ENCODE measurements at places on chromosomes 4 and X.

- DNase-seq, result peak; percentile 75
Observed at GRCh38 chrX:139844163-139844562, 88.7 kb downstream of the ATP11C start.

DNA sequence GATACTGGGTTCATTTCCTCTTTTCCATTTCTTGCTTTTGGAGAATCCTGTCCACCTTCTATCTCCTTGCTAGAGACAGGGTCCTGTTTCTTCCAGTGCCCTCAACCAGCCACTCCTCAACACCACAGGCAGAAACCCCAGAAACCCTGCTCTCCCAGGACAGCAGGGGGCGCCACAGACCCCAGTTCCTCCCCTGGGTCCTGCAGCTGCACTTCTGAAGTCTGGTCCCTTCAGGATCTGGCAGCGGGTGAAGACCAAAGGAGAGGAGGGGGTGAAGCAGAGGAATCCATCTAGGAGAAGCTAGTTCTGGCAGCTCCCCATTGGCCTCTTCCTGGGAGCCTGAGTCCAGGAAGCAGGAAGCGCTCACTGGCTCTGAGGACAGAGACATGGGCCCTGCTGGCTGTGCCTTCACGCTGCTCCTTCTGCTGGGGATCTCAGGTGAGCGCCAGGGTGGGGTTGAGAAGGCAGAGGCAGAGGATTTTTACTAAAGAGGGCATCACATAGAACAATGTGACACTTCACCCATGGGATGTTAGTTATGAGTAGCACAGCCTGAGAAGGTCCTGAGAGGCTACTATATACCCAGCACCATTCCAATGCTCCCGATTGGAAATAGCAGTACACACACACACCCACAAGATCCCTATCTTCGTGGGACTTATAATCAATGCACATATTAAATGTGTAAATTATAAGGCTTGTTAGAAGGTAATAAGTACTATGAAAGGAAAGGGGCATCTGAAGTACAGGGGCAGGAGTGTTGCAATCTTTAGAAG, at the start of gene PRSS48:
Gene PRSS48 (plus strand): TSS at position 375 of the 776 bp plus-strand sequence. CDS start 12 bp downstream, at position 387.
- peak; percentile 29 for DNase-seq

DNA sequence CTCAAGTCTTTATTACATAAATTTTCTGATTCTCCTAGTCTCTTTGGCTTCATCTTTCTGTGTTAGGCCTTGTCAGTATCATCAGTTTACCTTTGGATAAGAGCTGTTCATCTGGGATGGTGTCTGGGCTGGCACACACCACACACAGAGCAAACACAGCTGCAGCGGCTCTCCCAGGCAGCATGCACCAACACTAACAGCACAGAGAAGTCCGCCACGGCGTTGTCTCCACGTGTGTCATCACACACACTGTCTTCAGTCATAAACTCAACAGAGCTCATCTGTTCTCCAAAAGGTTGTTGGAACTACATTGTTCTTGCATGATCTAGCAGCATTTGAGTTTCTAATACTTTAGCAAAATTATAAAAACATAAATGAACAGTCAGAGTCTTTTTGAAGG, 851.9 kb upstream of the FRG1 start:
- DNase-seq, result no peak

DNA sequence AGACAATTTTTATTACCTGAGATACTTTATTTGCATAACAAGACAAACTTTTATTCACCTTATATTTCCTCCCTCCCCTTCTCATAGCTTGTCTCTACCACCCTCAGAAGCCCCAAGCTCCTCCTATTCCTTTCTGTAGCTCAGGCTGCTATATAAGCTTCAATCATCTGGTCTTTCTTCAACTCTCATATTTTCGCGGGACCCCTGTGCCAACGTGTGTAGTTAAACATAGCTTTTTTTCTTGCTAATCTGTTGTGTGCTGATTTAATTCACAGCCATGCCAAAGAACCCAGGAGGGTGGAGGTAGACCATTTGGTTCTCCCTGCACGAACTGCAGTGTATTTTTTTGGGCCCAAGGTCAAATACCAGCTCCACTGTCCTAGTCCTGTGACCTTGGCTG, 21.1 kb upstream of the CD38 start:
- DNase-seq, result no peak

- no peak for DNase-seq
Observed at GRCh38 chr4:8917321-8917811, 45.7 kb upstream of the HMX1 start.

DNA sequence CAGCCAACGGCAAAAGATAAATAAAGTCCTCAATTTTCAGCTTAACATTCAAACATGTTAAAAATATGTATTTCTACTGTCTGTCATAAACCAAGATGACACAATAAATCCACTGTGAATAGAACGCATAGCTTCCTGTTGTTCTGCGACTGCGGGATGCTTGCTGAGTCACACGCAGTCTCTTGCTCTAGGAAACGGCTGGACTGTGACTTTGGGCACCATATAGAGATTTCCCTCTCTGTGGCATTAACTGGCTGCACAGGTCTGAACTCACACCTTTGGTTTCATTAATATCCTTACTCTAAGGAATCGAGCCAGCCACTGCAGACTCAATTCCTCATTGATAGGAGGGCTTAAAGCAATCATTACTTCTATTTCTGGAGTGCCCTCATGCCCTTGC, 8.4 kb downstream of the BEND4 start:
- no peak for DNase-seq

- DNase-seq, result no peak
Observed at GRCh38 chr4:118947095-118947494, 58.4 kb downstream of the SYNPO2 start.

GRCh38 chrX:133384454-133384853, 30.8 kb downstream of the GPC4 start:
- DNase-seq, result no peak

- no peak for DNase-seq
Observed at GRCh38 chrX:114075073-114075673, 508.7 kb upstream of the HTR2C start.

DNA sequence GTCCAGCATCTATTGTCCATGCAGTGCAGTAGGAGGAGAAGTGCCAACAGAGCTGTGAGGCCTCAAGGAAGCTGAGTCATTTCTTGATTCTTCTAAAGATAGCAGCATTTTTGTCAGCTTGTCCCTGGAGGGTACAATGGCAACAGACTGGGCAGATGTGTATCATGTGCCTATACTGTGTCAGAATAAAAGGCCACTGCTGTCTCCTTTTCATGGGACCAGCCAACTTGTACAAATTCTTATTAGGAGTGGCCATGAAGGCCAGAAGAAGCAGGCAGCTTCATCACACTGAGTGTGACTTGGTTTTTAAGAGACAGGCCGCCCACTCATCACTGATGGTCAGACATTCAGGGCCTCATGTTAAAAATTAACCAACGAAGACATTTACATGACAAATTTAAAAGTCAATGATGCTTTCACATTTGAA, 185.0 kb upstream of the FAM241A start:
- DNase-seq, result peak; percentile 29

DNA sequence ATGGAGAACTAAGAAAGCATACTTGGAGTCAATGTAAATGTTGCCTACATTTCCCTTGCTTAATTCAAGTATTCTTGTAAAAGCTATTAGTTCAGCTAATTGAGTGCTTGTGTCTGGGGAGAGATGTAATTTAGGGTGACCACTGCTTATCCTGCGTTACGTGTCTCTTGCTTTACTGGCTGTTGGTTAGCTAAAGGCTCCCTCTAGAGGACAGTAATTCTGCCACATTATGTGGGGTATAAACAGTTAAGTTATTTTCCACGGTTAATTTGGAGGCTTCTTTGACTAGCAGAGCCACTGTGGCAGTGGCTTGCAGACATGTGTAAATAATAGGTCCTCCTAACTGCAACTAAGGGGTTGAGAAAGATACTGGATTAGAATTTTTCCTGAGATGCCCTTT, 25.3 kb upstream of the NAF1 start:
- no peak for DNase-seq

- no peak for DNase-seq
Observed at GRCh38 chr4:182205306-182205705, 37.9 kb upstream of the TENM3 start.

GRCh38 chr4:32488690-32489089, 1768.5 kb downstream of the PCDH7 start:
- no peak for DNase-seq
